ENCODE measurements at places on chromosomes 16 and 17. TPM values are rescaled to one million over a fixed set of nuclear protein-coding genes. Genes with fewer than 3 reads are reported as not detected.

Gene NFE2L1
- 69.4 TPM for total RNA-seq

Gene KCNJ18
- not detected for total RNA-seq

Gene FOXO3B
- total RNA-seq, result 1.8 TPM

Gene EVPL
- total RNA-seq, result not detected

Gene FOXN1
- total RNA-seq, result not detected

Gene C17orf50
- total RNA-seq, result not detected

Gene SUPT4H1
- total RNA-seq, result 85.8 TPM

Gene TELO2
- 51.9 TPM for total RNA-seq

Gene NR1D1
- 5.2 TPM for total RNA-seq

Gene SOST
- not detected for total RNA-seq
